Heart right ventricle (tissue), 16 donors: ENCODE measurements at places on chromosomes 7 and 10.
A peak's percentile ranks its signal among the peaks of the same experiment; 100 is the strongest.

DNA sequence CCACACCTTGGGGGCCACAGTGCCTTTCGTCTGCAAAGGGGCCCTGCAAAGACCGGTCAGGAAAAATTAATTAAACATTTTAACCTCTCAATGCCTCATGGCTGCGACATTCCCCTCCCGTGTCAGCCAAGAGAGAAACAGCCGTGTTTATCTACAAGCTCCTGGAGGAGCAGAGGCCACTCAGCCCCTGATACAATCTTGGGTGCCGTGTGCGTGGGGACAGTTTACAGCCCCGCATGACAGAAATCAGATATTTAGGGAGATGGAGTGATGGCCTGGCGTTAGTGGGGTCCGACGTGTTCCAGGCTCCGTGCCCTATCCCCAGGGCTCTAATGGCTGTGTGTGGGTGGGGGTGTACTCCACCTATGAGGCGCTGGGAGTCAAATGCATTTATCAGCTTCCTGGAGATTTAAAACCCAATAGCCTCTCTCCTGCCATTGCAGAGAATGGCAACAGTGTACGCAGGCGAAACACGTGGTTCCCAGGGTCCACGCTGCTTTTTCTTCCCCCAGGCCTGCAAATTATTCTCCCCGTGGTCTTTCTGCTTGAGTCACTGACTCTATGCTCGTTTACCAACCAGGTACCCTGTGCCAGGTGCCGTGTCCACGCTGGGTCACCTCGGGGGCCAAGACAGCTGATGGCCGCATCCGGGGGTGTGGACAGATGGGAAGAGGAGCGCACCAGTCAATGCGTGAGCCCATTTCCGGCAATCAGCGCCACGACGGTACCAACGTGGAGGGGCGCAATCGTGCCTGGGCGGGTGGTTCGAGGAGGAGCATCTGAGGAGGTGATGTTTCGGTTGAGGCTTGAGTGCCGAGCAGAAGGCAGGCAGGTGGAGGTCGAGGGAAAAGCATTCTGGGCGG is 26.6 kb upstream of the PSMG3 start:
- H3K36me3 ChIP-seq, result no peaks in the 10 kb centered on the region
- peaks cover 45% of the 10 kb centered on the region for H3K27me3 ChIP-seq
- no peak overlapping the region for H3K4me3 ChIP-seq
- DNase-seq, result no peak
- H3K27ac ChIP-seq, result no peak overlapping the region

- H3K4me3 ChIP-seq, result no peak overlapping the region
- no peaks in the 10 kb centered on the region for H3K4me1 ChIP-seq
- H3K27ac ChIP-seq, result no peak overlapping the region
- DNase-seq, result no peak
- no peaks in the 10 kb centered on the region for H3K27me3 ChIP-seq
- H3K36me3 ChIP-seq, result no peaks in the 10 kb centered on the region
These were observed 24.1 kb downstream of the CFAP46 start for GRCh38 chr10:132918264-132918616.

DNA sequence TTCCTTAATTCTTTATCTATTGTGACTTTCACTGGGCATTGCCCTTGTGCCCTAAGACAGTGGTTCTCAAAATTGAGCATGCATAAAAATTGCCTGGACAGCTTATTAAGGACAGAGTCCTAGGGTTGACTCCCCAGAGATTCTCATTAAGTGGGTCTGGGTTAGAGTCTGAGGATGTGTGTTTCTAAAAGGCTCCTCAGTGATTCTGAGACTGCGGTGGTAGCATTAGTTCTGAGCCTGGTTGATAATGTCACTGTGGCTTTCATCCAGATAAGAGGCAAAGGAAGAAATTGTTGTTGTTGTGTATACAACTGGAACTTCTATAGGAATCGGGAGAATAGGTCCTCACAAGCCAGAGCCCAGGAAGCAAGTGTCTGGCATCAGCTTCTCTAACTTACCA is 1.3 kb downstream of the IFIT2 start:
- peak overlapping the region; percentile 94 for H3K27ac ChIP-seq
- H3K4me1 ChIP-seq, result peaks cover 42% of the 10 kb centered on the region
- DNase-seq, result no peak

- H3K27ac ChIP-seq, result no peak overlapping the region
- H3K27me3 ChIP-seq, result no peaks in the 10 kb centered on the region
- H3K36me3 ChIP-seq, result no peaks in the 10 kb centered on the region
- no peak for DNase-seq
These were observed 410.1 kb downstream of the ARL4A start for GRCh38 chr7:13097499-13097898.

DNA sequence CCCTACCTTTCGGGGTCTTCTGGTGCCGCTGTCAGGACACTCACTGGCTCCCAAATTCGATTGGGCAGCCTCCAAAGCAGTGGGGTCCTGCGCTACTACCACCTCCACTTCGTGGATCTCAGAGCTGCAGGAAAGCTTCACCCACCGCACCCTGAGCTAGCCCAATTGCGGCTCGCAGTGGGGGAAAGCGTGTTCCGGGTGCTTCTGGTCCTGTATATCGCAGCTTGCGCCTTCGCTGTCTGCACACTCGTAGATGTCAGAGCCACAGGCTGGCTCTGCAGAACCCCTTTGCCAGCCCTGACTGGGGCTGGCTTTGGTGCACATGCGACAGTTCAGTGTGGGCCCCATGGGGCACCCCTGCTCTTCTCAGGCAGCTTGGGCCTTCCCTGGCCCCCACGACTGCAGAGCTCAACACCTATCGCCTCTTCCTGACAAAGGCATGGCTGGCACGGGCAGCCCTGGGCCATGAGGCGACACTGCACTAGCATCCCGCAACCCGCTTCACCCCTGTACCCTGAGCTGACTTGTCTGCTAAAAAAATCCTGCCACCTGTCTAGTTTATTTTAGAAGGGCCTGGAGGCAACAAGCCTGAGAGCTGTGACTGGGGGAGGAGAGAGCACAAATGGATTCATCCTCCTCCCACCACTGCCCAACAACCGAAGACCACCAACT is 78.7 kb upstream of the ABI1 start:
- no peak for DNase-seq
- no peak overlapping the region for H3K27ac ChIP-seq
- no peak overlapping the region for H3K4me3 ChIP-seq

- no peak overlapping the region for H3K27ac ChIP-seq
- no peaks in the 10 kb centered on the region for H3K4me1 ChIP-seq
- H3K4me3 ChIP-seq, result no peak overlapping the region
- no peaks in the 10 kb centered on the region for H3K27me3 ChIP-seq
- DNase-seq, result no peak
These were observed 87.6 kb downstream of the VSTM2A start for GRCh38 chr7:54629771-54630170.

DNA sequence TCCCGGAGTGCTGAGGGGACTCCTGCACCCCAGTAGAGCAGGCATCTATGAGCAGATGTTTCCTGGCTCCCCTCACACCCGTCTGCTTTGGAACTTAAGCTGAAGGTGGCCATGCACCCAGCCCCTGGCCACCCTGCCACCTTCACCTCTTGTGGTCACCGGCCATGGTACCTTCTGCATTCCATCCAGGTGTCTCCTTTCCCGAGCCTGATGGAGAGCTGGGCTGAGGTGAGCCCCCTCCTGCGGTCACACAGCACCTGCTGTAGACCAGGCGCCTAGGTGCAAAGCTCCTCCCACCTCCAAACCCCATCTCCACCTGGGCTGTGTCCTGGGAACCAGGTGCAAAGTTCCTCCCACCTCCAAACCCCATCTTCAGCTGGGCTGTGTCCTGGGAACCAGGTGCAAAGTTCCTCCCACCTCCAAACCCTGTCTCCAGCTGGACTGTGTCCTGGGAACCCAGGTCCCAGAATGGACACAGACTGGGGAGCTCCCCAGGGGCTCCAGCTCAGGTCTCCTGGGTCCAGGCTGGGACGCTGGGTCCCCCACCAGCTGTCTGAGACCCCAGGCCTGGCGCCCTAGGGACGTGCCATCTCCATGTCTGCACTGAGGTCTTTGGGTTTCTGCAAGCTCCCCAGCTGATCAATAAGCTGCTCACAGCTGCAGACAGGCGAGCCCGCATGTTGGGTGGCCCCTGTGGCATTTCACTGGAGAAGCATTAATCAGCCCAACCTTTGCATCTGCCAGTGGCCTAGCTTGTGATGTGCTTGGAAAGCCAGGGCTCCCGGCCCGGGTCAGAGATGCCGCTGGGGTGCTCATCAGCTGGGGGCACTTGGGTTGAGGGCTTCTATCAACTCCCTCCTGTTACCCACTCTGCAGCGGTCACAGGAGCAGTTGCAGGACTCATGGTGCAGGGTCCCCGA is 61.2 kb upstream of the INPP5A start:
- H3K27ac ChIP-seq, result no peak overlapping the region
- H3K4me3 ChIP-seq, result no peak overlapping the region
- H3K27me3 ChIP-seq, result no peaks in the 10 kb centered on the region
- no peaks in the 10 kb centered on the region for H3K36me3 ChIP-seq

DNA sequence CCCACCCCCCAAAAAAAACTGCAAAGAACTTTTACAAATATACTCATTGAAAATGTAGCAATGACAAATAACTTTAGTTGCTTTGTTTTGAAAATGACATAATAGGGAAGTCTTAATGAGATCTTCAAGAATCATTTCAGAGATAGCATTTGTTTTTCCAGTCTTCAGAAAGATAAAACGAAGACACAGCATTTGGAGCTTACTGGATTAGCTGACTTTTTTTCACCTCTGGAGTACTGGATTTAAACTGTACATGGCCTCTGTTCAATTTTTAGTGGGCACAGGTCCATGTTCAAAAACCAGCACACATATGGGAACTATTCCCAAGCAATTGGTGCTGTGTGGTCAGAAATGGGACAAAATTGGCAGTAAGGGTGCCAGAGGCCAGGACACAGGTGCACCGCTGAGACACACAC is 3.9 kb downstream of the RAB11FIP2 start:
- no peak overlapping the region for H3K4me3 ChIP-seq
- H3K36me3 ChIP-seq, result peaks cover 10% of the 10 kb centered on the region
- H3K27ac ChIP-seq, result no peak overlapping the region
- peaks cover 58% of the 10 kb centered on the region for H3K4me1 ChIP-seq
- H3K27me3 ChIP-seq, result no peaks in the 10 kb centered on the region

GRCh38 chr10:90306187-90306586 is 551.7 kb downstream of the HTR7 start:
- H3K27ac ChIP-seq, result no peak overlapping the region
- no peaks in the 10 kb centered on the region for H3K27me3 ChIP-seq
- no peak for DNase-seq
- no peak overlapping the region for H3K4me3 ChIP-seq
- no peaks in the 10 kb centered on the region for H3K36me3 ChIP-seq

GRCh38 chr10:55822096-55822495 is 539.0 kb downstream of the ZWINT start:
- no peak overlapping the region for H3K4me3 ChIP-seq
- no peaks in the 10 kb centered on the region for H3K27me3 ChIP-seq
- H3K36me3 ChIP-seq, result no peaks in the 10 kb centered on the region
- DNase-seq, result no peak
- no peaks in the 10 kb centered on the region for H3K4me1 ChIP-seq

DNA sequence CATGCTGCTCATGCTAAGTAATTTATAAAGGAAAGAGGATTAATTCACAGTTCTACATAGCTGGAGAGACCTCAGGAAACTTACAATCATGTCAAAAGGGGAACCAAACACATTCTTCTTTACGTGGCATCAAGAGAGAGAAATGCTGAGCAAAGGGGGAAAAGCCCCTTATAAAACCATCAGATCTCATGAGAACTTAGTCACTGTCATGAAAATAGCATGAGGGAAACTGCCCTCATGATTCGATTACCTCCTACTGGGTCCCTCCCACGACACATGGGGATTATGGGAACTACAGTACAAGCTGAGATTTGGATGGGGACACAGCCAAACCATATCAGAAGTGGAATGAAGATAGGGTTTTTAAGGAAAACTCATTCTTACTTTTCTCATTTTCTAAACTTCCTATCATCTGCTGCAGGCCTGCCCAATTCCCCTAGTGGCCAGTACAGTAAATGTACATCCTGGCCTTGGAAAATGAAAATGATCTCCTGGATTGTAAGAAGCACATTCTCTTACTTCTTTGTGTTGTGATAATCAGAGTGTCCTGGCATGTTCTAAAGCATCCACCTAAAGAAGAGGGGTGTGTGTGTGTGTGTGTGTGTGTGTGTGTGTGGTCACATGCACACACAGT is 421.5 kb downstream of the LRMDA start:
- H3K36me3 ChIP-seq, result no peaks in the 10 kb centered on the region
- no peak overlapping the region for H3K4me3 ChIP-seq
- DNase-seq, result no peak
- H3K27ac ChIP-seq, result no peak overlapping the region
- no peaks in the 10 kb centered on the region for H3K27me3 ChIP-seq

DNA sequence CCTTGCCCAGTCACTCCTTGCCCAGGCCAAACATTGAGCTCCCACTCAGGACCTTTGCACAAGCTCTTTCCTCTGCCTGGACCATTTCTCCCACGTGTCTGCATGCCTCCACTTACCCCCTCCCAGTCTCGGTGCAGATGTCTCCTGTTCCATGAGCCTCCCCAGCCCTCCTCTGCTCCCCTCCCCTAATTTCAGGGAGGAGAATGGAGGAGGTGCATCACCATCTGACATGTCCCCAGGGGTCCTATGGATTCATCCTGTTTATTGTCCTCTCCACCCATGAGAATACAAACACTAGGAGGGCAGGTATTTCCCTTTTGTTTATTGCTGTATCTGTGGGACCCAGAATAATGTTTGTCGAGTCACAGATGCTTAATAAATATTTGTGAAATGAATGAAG is 8.6 kb upstream of the GRID2IP start:
- no peak overlapping the region for H3K4me3 ChIP-seq
- no peak for DNase-seq
- H3K27me3 ChIP-seq, result no peaks in the 10 kb centered on the region
- H3K4me1 ChIP-seq, result no peaks in the 10 kb centered on the region
- H3K36me3 ChIP-seq, result no peaks in the 10 kb centered on the region
